ENCODE measurements at places on chromosomes 7 and 10.

DNA sequence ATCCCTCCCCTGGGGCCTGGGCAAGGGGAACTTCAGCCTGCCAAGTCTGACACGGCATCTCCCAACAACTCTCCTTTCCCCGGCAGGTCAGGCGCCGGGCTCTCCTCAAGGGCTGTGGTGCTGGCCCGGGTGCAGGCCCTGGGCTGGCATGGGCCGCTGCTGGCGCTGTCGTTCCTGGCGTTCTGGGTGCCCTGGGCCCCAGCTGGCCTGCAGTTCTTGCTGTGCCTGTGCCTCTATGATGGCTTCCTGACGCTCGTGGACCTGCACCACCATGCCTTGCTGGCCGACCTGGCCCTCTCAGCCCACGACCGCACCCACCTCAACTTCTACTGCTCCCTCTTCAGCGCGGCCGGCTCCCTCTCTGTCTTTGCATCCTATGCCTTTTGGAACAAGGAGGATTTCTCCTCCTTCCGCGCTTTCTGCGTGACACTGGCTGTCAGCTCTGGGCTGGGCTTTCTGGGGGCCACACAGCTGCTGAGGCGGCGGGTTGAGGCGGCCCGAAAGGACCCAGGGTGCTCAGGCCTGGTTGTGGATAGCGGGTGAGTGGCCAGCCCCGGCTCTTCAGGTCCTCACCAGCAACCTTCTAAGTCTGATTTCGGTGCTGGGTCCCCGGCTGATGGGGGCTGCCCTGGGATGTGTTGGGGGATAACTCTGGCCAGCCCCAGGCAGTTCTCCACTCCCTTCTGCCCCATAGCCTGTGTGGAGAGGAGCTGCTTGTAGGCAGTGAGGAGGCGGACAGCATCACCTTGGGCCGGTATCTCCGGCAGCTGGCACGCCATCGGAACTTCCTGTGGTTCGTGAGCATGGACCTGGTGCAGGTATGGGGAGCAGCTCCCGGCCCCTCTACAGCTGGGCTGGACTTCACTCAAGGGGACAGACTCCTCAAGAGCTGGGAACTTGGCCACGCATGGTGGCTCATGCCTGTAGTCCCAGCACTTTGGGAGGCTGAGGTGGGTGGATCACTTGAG is 19.5 kb upstream of the C10orf95 start:
- DNase-seq: no peak

DNA sequence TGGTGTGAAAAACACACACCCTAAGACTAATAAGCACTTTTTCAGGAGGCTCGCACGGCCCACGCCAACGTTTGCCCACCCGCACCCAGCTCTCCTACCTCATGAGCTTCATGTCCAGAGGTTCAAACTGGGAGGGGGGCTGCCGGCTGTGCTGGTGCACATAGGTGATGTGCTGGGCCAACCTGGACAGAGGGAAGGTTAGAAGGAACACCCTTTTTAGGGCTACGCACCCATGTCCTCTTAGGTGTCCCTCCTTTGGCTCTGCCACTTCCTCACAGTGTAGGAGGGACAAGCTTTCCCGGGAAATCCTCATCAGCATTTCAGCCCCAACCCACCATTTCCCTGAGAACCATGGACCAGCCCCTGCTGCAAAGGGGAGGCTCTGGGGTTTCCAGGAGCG is 5.9 kb downstream of the MCM7 start:
- DNase-seq: no peak

DNA sequence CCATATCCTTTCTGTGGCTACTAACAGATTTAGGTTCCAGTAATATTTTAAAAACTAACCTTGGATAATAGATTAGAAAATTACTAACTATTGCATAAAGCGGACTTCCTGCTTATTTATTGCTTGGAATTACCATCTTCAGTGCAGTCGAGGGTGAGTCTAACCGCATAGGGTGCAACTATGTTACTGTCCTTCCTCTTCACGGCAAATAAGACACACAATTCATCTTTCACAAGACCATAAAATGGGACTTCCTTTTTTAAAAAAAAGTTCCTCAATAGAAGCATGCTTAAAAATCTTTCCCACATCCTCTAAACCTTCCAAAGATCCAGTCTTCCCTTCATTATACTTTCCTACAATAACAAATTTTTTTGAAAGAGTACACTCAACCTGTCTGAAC is 2.1 kb downstream of the SLC25A40 start:
- no peak for DNase-seq

GRCh38 chr7:42534441-42534840 is 297.4 kb upstream of the GLI3 start:
- no peak for DNase-seq

DNA sequence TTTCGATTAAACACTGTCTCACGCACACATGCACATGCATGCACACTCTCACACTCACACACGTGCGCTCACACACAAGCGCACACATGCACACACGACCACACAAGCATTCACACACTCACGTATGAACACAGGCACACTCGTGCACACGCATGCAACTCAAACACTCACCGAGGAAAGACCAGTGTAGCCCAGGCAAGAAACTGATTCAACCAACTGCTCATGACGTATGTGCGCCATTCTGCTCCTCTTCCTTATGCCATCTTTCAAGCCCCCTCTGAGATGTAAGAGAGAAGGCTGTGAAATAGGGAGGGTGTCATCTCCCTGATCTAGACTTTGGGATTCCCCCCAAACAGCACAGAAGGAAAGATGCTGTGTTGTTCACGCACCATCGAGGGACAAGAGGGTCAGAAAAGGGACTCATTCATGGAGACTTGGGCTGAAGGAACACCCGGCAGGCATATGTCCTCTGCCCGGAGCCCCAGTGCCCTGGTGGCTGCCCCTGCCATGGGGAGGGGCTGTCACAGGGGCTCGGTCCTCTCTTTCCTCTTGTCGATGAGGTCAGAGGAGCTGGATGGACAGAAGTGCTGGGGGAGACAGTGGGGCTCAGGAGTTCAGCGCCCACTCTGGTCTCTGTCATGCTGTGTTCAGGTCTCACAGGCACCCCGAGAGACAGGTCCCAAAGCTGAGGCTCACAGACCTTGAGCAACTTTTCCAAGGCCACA is 130.1 kb upstream of the SHH start:
- DNase-seq: no peak

- no peak for DNase-seq
These were observed 89.3 kb downstream of the VOPP1 start for GRCh38 chr7:55483046-55483445.

DNA sequence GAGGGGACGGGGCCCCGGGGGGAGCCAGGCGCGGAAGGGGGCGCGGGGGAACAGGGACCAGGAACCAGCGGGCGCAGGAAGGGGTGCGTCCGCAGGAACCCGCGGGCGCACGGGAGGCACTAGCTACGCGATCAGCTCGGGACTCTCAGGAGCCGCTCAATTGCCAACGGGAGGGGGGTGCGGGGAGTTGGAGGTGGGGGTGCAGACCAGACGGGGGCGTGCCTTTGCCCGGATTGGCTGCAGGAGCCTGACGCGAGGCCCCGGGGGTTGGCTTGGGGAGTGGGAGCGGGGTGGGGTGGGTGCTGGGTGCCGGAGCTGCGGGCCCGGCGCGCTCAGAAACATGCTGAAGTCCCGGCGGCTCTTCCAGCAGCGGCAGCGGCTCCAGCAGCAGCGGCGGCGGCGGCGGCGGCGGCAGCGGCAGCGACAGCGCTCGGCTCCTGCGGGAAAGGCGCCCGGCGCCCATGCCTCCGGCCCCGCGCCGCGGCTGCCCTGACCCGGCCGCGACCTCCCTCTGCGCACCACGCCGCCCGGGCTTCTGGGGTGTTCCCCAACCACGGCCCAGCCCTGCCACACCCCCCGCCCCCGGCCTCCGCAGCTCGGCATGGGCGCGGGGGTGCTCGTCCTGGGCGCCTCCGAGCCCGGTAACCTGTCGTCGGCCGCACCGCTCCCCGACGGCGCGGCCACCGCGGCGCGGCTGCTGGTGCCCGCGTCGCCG is at the start of gene ADRB1:
Gene ADRB1, plus strand, starts transcription at position 335 of the 715 bp plus-strand sequence. Its CDS starts 267 bp downstream, at position 602.
- peak; percentile 82 for DNase-seq

- DNase-seq: no peak
These were observed 143.7 kb upstream of the COL1A2 start for GRCh38 chr7:94250987-94251386.

DNA sequence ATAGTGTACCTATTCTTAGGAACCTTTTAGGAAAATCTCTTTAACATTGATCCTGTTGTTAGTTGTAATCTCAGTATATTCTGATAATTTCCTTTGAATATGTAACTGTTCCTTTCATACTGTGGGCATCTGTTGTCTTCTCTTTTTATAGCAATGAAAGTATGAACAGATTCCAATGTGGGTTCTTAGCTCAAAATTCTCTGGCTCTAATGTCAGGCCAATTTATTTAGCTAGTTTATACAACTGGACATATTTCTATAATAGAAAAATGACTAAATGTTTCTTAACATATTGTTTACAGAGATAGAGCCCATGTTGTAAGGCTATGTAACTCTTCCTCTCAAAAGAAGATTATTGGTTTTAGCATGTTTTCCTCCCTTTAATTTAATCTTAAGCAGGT is 363.2 kb downstream of the AUTS2 start:
- DNase-seq: no peak

DNA sequence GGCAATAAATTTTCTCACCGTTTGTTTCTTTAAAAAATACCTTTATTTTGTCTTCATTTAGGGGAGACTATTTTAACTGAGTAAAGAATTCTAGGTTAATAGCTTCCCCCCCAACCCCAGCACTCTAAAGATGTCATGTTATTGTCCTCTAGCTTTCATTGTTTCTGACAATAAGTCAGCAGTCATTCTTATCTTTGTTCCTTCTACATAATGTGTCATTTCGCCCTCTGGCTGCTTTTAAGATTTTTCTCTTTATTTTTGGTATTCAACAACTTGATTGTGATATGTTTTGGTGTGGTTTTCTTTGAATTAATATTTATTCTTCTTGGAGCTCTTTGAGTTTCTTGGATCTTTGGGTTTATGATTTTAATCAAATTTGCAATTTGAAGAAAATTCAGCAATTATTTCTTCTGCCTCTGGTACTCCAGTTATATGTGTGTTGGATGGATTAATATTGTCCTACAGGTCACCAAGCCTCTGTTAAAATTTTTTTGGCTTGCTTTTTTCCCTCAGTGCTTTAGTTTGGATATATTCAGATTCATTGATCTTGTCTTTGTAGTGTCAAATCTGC is 64.6 kb upstream of the ELN start:
- DNase-seq: no peak

DNA sequence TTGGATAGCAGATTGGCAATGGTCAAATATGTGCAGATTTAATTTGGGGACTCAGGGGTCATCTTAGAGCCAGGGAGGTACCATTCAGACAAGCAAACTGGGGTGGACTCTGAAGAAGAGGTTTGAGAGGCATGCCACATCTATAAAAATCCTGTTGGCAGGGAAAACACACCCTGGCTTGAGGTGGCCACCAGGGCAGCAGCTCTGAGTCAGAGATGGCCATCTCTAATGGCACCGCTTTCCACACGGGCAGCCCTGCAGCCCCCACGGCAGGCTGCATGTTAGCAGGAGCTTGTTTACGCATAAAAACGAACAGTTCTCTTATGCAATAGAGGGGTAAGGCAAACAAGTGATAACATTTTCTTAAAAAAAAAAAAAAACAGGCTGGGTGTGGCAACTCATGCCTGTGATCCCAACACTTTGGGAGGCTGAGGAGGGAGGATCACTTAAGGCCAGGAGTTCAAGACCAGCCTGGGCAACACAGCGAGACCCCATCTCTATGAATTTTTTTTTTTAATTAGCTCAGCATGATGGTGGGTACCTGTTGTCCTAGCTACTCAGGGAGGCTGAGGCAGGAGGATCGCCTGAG is 14.9 kb downstream of the DLG5 start:
- DNase-seq: no peak

- peak; percentile 15 for DNase-seq
These were observed 46.7 kb downstream of the PLXDC2 start for GRCh38 chr10:19862811-19863515.

GRCh38 chr7:40604601-40605438 is 470.0 kb downstream of the SUGCT start:
- DNase-seq: peak; percentile 61

DNA sequence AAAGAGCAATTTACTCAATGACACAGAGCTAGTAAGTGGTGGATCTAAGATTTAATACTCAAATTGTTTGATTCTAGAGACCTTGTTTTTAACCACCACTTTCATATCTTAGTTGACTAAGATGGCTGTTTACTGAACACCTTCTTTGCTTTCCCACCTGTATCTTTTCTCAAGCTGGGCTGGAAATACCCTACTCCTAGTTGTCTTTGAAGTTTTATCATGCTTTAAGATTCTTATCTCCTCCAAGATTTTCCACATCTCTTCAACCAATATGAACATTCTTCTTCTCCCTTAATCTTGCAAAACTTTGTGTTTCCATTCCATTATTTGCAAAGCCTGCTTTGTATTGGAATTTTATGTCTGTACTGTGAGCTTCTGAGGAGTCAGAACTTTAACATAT is 157.9 kb downstream of the NXPH1 start:
- DNase-seq: no peak

- DNase-seq: no peak
These were observed 21.5 kb downstream of the GPRIN2 start for GRCh38 chr10:46534828-46535524.

DNA sequence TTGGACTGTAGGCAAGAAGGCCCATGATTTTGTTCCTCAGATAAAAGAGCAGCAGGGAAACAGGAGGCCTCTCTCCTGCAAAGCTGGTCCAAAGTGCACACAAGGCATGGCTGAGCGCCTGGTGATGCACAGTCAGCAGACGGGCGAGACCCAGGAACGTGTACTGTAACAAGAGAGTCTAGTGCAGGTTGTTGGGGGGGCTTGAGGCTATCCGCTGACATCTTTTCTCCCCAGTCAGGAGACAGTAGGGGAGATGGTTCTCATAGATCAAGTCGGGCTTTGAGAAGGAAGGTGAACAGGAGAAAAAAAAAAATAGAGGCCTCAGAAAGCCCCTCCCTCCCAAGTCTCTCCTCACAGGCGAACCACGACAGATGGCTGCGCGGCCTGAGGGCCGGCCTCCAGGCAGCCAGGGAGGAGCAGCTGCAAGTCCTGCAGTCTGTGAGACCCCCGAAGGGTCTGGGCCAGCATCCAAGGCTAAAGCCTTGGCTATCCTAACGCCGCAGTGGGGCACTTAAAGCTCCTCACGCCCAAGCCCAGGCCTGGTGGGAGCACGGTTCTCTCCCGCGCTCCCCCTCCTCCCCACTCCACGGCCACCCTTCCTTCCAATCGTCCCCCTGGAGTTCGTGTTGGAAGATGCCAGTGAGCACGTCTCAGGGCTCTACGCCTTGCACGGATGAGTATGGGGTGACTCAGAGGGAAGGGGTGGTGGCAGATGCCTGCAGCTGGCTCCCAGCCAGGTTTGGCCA is 68.3 kb downstream of the PRKAG2 start:
- DNase-seq: peak; percentile 59

DNA sequence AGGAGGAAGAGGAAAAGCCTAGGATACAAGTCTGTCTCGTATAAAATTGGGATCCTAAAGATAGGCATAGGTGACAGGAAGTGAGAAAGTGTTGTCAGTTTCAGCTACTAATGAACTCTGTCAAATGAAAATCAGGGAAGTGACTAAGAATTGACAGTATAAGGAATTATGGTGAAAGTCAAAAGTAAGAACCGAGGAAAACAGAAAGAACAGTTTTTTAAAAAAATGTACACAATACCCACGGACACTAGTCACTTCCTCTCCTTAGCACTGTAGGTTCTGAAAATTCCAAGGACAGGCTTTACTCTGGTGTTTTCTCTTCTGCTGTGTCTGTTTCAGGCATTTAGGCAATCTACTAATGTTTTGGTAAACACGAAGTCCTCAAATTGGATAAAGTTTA is 42.3 kb downstream of the ATAD1 start:
- no peak for DNase-seq

- DNase-seq: no peak
These were observed 2.7 kb upstream of the HTRA1 start for GRCh38 chr10:122458693-122459092.

All from SK-N-SH (cell line).